ENCODE measurements at places on chromosomes 11 and 22.

- DNase-seq: no peak
Measured at GRCh38 chr11:18722293-18722637, 3.7 kb downstream of the IGSF22 start.

DNA sequence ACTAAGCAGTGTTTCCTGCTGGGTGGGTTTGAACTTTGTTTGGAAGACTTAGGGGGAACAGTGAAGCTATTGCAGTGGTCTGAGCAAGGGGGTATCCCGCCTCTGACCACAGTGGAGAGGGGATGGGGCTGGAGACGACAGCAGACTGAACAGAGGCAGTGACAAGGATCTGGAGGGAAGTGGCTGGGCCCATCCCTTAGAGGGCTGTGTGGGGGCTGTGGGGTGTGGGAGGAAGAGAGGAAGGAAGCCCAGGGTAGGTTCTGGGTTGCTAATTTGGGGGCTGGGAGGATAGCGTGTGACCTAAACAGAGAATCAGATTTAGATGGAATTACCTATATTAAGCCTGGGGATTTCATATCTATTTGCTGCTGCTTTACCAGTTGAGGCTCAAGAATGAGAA is 70.7 kb downstream of the BMAL1 start:
- no peak for DNase-seq

DNA sequence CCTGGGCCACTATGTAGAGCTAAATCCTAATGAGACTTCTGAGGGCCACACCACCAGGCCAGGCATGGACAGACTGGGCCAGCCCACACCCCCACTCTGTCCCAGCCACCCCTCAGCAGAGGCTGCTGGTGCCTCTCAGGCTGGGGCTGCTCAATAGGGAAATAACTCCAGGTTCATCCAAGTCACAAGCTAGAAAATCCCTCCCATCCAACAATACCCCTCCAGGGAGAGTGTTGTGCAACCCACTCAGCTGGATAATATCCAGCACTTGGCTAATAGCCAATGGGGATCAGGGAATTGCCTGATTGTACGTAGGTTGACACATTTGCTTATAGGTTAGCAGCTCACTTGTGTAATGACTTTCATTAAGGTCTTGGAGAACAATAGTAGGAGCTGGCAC is 64.1 kb upstream of the WNT11 start:
- DNase-seq: no peak

- peak; percentile 75 for DNase-seq
Measured at GRCh38 chr11:1652771-1653540, 23.4 kb downstream of the KRTAP5-5 start.

DNA sequence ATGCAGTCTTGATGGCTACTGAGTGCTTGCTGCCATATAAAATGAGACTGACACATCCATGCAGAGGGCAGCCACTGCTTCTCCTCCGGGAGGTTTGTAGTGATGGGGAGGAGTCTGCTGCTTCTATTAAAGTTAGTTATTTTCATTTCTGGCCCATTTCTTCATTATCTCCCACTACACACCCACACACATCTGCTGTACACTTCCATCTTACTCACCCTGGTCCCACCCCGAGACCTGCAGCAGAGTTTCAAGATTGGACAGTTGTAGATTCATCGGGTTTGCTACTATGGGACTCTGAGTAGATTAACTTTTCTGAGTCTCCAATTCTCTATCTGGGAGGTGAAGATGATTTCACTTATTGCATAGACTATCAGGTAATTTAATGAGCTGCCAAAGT is 176.2 kb upstream of the SNX19 start:
- no peak for DNase-seq

GRCh38 chr11:120248551-120249278 is 8.8 kb downstream of the POU2F3 start:
- no peak for DNase-seq

DNA sequence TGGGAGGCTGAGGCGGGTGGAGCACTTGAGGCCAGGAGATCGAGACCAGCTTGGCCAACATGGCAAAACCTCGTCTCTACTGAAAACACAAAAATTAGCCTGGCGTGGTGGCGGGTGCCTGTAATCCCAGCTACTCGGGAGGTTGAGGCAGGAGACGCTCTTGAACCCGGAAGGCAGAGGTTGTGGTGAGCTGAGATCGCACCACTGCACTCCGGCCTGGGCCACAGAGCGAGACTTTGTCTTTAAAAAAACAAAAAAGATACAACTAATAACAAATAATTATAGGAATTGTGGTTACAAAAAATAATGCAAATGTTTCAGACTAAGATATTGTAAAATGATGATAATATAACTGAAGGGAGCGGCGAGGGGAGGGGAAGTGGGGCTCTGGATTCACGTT is 90.3 kb upstream of the RTL6 start:
- no peak for DNase-seq

DNA sequence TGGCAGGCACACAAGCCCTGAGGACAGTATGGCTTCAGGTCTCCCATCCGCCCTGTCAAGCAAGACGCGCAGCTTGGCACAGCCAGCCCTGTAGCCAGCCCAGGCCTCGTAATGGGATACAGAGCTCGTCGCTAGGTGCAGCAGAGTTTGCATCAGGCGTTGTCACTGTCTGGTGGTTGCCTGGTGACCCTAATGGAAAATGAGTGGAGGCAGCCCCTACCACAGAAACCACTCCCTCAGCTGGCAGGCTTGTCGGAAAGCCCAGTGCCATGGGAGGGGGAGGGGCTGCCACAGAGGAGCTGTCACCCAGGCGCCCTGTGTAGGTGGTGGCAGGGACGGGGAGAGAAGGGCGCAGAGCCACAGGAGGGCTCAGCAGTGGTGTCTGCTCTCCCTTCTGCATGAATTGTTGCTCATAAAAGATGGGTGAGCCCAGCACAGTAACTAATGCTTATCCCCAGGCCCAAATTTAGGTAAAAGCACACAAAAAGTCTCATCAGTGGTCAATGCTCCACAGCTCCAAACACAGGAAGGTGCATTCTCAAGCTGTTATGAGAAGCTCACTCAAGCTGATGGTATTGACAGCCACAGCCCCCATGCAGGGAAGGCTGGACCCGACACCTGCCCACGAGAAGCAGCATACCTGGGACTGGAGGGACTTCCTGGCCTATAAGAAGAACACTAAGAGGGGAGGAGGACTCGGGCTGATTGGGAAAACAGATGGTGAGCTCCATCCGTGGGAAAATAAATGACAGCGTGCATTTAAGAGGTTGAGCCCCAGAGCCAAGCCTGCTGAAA is 164.6 kb downstream of the ETS1 start:
- peak; percentile 91 for DNase-seq

- no peak for DNase-seq
Measured at GRCh38 chr22:47219789-47220188, 457.3 kb downstream of the TBC1D22A start.

DNA sequence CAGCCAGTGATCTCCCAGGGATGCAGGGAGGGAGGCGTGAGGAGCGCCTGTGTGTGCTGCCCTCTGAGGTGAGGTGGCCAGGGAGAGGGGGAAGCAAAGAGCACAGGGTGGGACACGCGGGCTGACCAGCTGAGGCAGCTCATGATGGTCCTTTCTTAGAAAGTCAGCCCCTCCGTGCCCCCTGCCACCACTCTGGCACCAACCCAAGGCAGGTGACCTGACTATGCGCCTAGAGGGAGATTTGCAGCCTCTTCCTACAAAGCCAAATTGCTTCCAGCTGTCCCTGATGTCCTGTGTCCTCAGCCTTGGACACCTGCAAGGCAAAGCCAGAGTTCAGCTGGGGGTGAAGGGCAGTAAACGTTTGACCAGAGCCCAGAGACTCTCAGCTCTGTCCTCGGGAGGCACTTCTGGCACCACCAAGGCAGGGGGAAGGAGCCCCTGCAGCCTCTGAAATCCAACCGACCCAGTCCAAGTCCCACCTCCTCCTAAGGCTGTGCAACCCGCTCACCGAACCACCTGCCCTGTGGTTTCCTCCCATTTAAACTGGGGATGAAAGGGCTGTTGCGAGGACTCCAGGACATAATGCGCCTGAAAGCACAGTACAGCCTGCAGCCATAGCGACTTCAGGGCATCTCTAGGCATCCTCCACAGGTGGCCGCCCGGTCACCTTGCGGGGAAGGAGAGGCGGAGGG is 26.8 kb downstream of the CD5 start:
- DNase-seq: no peak

- DNase-seq: no peak
Measured at GRCh38 chr11:119505861-119506260, 82.9 kb upstream of the THY1 start.

GRCh38 chr11:11400121-11400520 is 47.1 kb upstream of the CSNK2A3 start:
- DNase-seq: no peak

GRCh38 chr22:50473088-50473487 is 1.7 kb downstream of the SBF1 start:
- peak; percentile 71 for DNase-seq

GRCh38 chr11:27296497-27296896 is 66.5 kb downstream of the CCDC34 start:
- no peak for DNase-seq

DNA sequence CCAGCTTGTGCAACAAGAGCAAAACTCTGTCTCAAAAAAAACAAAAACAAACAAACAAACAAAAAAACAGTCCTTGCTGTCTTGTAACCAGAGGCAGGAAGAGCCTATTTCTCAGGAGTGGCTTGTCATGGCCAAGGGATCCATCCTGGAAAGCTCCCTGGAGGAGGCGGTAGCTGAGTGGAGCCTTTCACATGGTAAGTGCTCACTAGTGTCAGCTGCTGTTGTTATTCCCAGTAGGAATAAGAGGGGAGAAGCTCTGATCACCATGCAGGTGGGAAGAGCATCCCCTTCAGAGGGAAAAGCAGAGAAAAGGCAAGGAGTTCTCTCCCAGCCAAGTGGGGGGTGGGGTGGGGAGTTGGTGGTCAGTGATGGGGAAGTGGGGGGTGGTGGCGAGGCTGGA is 54.6 kb upstream of the WNT7B start:
- no peak for DNase-seq

DNA sequence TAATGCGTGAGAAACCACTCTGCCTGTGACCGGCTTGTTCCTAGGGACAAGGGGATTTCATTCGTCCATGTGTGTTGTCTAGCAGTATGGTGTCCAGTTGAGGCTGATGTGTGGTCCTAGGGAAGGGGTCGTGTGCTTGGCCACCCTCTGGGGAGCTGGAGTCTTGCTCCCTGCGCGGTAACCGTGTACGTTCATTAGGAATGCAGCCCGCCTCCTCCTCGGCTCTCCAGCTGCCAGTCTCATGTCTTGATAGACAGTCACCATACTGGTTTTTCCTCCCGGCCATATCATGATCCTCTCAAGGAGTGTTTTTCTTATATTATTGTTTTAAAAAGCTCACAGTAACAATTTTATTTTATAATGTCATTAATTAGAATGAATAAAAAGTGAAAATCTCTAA is 5.9 kb downstream of the CTTN start:
- no peak for DNase-seq

DNA sequence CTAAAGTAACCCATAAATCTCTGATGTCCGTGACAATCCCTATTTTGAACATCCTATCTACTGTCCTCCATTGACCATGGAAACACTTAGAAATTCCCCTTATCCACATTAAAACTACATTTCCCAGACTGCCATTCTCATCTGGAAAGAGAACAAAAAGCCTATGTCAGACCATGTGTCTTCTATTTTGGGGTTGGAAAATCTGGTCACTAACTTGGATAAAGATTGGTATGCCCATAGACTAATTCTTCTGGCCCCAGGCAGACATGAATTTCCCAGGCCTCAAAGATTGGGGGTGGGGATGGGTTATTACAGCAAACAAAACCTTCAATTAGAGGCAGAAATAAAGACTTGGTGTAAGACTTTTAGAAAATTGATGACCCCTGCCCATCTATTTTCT is 30.9 kb upstream of the CREB3L1 start:
- no peak for DNase-seq

- peak; percentile 39 for DNase-seq
Measured at GRCh38 chr11:6203327-6203726, 2.0 kb upstream of the C11orf42 start.

Measured in CD4-positive, alpha-beta T cell treated with Interleukin-10 for 1 hour (primary cell).